ENCODE measurements at places on chromosomes 1 and 21.

DNA sequence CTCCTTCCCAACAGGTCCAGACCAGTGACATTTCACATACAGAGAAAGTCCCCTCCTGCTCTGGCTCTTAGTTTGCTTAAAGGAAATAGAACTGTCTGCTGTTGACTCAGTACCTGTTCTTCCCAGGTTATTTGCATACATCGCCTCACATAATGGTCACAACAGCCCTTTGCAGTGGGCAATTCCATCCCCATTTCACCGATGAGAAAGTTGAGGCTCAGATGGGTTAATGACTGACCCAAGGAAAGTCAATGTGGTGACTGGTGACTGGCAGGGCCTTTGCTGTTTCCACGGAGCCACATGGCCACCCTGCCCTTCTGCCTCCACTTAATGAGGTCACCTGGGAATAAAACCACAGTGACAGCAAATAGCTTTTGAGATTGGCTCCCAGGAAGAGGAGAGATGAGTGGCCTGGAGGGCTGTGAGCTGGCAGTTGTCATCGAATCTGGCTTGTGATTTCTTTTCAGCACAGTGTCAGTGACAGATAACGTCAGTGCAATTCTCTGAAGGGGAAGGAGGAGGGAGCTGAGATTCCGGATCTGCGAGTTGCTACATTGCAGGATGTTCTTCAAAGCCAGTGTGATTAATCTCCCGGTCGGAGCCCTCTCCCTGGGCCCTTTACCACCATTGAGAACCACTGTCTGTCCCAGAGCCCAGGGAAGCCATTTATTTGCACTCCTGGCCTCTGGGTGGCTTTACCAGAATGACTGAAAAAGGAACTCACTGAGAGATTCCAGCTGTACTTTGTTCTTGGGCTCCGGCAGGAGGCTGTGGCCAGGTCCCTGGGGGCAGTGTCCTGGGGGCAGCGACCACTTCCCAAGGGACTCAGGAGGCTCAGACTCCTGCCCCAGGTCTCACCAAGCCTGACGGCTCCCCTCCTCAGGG lies 117.2 kb downstream of the CNIH3 start:
- DNase-seq: no peak

DNA sequence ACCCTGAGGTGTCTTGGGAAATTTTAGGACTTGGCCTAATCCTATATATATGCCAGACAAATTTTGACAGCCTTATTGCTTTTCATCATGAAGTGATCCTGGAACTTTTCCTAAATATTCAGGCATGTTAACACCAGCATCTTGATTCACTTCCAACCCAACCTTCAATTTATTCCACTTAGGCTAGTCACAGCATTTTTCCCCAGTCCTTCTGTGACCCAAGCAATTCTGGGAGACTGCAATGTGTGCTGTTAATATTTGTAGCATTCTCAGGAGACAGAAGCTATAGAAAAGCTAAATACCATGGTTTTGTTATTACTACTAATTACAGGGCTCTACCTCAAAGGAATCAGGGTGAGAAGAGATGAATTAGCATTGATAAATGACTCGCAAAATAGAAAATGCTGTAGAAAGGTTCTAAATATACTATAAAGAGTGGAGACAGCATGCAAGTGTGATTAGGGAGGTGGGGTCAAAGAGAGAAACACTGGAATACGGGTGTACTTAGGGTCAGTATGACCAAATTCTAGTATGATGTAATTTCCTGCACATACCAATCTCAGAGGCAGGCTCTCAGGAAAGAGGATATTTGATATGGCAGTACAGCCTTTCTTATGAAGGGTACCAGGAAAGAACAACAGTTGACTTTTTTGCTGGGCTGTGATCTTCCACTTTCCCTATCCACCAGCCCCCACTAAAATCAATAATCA lies 29.1 kb downstream of the PRRX1 start:
- DNase-seq: no peak

- DNase-seq: no peak
Observed at GRCh38 chr21:39707316-39707715, 37.7 kb upstream of the IGSF5 start.

DNA sequence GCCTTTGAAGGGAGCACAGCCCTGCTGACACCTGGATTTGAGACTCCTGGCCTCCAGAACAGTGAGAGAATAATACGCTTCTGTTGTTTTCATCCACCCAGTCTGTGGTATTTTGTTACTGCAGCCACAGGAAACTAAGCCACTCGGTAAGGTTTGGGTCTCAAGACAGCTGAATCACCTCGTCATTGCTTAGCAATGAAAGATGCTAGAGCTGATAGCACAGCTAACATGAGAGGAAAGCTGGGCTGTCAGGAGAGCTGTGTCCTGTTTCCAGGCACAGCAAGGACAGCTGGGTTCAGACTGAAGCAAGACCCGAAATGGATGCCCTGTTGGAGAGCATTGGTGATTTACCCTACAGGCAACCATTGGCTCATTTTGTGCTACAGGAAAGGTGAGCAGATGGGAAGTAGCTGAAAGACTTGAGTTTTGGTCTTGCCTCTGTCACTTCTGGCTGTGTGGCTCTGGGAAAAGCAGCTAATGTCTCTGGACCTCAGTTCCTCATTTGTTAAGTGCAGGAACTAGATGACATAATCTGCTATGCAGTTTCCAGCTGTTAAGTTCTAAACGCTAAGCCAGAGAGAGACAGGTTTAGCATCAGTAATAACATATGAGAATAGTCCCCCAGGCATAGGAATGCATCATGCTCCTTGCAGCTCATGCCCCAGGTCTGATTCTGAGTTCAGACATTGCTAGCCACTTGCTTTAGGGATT lies 58.0 kb downstream of the CLIC6 start:
- no peak for DNase-seq

DNA sequence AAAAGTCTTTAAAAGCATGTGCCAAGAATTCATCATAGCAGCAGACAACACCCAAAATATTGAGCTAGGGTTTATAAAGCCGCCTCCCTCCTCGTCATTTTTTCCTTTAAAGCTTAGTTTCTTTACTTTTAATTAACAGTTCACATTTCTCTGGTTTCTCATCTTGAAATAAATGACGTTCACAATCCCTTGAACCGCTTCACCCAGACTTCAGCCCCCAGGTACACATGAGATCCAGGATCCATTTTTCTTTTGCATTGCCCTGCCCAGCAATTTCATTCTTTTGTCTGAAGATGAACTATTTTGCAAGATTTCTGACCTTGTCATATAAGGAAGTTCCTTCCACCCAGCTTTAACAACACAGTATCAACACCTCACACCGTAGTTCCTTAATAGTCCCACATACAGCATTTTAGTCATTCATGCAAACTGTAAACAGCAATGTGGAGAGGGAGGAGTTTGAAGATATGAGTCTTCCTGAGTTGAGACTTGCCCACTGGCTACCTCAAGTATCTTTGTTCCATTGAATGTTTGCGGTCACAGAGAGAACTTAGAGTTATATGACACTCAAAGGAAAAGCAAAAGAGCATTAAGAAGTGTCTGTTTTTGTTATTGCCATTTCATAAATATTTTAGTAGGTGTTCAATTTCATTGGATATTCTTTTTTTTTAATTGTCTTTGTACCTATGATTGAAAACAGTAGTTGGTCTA lies 35.3 kb upstream of the CACYBP start:
- DNase-seq: no peak

All from substantia nigra (tissue), 51 donors.